ENCODE measurements at places on chromosomes 4 and X.

DNA sequence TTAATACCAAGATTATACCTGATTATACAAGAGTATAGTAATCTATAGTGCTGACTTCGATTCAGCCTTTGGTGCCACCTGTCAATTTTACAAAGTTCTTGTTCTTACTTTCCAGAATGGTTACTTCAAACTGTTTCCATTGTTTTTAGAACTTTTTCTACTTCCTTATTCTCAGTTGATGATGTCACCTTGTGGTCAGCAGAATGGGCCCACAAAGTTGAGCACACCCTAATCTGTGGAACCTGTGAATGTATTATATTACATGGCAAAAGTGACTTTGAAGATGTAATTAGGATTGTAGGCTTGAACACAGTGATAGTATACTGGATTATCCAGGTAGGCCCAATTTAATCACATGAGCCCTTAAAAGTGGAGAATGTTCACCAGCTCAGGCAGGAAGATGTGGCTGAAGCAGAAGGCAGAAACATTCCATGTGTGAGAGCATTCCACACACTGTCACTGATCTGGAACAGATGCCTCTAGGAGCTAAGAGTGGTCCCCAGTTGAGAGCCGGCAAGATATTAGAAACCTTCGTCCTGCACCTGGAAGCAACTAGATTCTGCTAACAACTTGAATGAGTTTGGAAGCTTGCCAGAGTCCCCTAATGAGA lies 6.3 kb upstream of the SGMS2 start:
- DNase-seq: no peak

GRCh38 chr4:3442959-3443749 lies 1.4 kb downstream of the HGFAC start:
- DNase-seq: peak; percentile 56

- no peak for DNase-seq
Observed at GRCh38 chr4:100977274-100977673, 370.1 kb downstream of the PPP3CA start.

- DNase-seq: no peak
Observed at GRCh38 chr4:83962492-83962891, 426.6 kb downstream of the GPAT3 start.

DNA sequence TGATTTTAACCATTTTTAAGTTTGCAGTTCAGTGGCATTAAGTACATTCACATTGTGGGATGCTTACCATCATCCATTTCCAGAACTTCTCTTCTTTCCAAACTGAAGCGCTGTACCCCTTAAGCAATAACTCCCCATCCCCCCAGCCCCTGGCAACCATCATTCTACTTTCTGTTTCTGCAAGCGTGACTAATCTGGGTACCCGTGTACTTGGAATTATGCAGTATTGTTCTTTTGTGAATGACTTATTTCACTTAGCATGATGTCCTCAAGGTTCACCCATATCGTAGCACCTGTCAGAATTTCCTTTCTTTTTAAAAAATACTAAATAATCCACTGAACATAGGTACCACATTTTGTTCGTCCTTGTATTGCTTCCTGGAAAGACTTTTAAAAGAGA lies 32.9 kb downstream of the USP9X start:
- DNase-seq: no peak

- no peak for DNase-seq
Observed at GRCh38 chrX:139202742-139203420, 327.7 kb upstream of the F9 start.

DNA sequence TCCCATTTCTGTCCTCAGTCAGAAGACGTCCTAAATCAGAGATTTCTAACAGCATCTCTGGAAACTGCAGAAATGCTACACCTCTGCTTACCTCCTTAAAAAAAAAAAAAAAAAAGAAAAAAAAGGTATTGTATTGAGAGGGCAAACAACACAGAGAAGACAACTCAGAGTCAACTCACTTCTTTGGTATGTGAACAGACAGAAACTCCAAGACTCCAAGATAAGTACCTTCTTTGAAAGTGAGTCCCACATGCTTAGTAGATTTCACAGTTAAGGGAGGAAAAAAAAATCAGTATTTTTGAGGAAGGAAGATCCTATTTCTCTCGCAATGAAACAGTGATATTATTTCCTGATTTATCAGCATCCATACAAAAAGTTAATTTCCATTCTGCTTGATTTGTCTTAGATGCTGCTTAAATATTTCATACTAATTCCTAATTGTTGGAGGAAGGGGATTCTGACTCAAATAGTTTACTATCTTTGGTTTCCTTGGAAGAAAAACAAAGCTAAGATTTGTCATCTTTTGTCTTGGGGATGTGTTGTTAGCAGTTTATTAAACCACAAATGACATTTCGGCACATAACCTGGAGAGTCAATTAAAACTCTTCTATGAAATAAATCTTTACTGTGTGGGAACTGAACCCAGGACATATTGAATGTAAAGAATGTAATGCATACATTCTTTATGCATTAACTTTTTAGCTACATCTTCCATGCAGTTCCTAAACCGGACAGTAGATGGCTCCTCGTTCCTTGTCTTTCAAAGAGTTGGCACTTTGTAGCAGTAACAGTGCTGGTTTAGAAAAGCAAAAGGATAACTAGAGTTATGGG lies 4.7 kb downstream of the RASGEF1B start:
- DNase-seq: peak; percentile 21

DNA sequence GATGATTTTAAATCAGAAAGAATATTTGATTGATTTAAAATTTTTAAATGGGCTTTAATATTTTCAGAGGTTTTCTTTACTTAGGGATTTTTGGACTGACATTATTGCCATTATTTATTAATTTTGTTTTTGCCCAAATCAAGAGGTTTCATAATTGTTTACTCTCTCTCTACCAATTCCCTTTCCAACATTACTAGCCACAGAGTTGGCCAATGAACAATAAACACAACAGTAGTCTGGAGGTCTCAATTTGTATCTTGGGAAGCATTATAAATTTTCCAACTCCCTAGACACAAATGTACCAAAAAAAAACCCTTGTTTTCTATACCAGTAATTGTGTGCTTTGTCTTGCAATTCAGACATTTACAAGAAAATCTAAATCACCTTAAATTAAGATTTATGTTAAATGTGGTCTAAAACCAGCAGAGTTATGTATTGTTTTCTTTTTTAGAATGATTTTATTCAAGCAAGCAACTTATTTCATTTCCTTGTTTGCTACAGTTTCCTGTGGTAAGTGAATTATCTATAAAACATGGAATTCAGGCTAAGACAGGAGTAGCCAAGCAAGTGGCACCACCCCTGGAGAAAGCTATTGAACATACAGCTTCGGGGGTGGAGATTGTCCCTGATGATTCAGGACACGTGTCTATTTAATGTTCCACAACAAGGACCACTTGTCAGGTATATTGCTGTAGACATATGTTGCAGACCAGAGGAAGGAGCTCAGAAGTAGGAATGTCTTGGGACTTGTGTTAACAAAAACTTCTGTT lies 622 bp downstream of the KLKB1 start:
- no peak for DNase-seq

GRCh38 chr4:41305476-41305875 lies 48.7 kb downstream of the UCHL1 start:
- no peak for DNase-seq

GRCh38 chr4:118410138-118410537 lies 57.3 kb upstream of the PRSS12 start:
- DNase-seq: no peak

Data from stimulated activated CD4-positive, alpha-beta T cell treated with anti-CD3 and anti-CD28 coated beads, Interleukin-15, amount 100 ng/mL, for 1 hour (primary cell).